ENCODE measurements at places on chromosomes 1 and 21. TPM values are rescaled to one million over a fixed set of nuclear protein-coding genes. Genes with fewer than 3 reads are reported as not detected.

Gene SH2D1B
- 0.07 TPM for total RNA-seq

Gene ZNF648
- total RNA-seq: not detected

Gene SMPDL3B
- total RNA-seq: 17.2 TPM

Gene CFHR3
- not detected for total RNA-seq

- no peak for DNase-seq
Observed at GRCh38 chr1:66349242-66349641, 184.7 kb upstream of the SGIP1 start.

DNA sequence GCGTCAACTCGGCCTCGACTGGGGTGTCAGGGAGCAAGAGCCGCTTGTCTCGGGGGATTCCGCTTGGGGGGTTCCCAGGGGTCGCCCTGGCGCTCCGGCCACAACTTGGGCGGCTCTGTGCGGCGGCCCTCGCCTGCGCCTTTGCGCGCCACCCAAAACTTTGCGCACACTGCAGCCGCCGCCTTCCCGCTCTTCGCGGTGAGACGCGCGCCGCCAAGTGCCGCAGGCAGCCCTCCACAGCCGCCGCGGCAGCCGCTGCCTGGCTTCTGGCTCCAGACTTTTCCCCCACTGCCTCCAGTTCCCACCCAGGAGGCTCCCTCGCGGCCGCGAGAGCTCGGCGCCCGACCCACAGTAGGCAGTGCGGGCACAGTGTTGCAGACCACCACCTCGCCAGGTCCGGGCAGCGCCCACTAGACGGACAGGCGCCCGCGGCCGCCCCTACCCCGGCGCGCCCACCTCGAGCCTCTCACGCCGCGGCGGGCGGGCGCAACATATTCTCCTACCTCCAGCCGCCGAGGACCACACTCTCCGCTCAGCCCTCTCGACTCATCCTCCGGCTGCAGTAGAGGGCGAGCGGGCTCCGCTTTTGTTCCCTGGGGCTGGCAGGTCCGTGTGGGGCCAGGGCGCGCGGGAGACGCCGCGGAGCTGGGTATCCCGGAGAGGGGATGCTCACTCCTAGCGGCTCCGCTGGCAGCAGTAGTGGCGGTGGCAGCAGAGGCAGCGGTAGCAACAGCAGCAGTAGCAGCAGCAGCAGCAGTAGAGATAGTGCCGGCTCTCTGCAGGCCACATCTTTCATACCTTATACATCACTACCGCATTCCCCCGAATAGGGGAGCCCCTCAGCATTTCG is 296.6 kb downstream of the OMA1 start:
- no peak for DNase-seq

Data from epithelial cell of proximal tubule (primary cell).